ENCODE measurements at places on chromosomes 1 and 21.

DNA sequence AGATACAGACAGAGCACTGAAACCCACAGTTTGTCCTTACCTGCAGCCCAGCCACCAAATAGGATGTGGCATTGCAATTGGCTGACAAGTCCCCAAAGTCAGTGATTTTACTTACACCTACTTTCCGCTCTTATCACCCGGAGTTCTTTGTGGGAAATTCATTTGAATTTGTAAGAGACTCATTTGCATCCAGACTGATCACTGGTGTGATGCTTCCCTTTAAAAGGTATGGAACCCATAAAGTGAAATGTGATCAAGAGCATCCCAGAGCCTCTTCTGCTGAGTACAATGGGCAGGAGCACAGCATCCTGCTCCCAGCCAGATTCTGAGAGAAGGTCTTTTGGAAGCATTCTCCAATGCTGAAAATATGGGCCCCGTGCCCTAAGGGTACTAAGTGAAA lies 161.4 kb downstream of the DAB1 start:
- H3K27ac ChIP-seq, result no peak overlapping the region
- DNase-seq, result no peak
- no peaks in the 10 kb centered on the region for H3K27me3 ChIP-seq
- H3K4me3 ChIP-seq, result no peak overlapping the region
- no peaks in the 10 kb centered on the region for H3K4me1 ChIP-seq

- no peaks in the 10 kb centered on the region for H3K27me3 ChIP-seq
- H3K4me3 ChIP-seq, result no peak overlapping the region
- no peak for DNase-seq
- no peaks in the 10 kb centered on the region for H3K4me1 ChIP-seq
- H3K36me3 ChIP-seq, result no peaks in the 10 kb centered on the region
Observed at GRCh38 chr1:147569587-147570241, 28.4 kb downstream of the BCL9 start.

GRCh38 chr1:108556499-108556898 lies 3.4 kb upstream of the EEIG2 start:
- H3K27ac ChIP-seq, result no peak overlapping the region
- H3K4me1 ChIP-seq, result no peaks in the 10 kb centered on the region
- H3K36me3 ChIP-seq, result no peaks in the 10 kb centered on the region
- no peak overlapping the region for H3K4me3 ChIP-seq

DNA sequence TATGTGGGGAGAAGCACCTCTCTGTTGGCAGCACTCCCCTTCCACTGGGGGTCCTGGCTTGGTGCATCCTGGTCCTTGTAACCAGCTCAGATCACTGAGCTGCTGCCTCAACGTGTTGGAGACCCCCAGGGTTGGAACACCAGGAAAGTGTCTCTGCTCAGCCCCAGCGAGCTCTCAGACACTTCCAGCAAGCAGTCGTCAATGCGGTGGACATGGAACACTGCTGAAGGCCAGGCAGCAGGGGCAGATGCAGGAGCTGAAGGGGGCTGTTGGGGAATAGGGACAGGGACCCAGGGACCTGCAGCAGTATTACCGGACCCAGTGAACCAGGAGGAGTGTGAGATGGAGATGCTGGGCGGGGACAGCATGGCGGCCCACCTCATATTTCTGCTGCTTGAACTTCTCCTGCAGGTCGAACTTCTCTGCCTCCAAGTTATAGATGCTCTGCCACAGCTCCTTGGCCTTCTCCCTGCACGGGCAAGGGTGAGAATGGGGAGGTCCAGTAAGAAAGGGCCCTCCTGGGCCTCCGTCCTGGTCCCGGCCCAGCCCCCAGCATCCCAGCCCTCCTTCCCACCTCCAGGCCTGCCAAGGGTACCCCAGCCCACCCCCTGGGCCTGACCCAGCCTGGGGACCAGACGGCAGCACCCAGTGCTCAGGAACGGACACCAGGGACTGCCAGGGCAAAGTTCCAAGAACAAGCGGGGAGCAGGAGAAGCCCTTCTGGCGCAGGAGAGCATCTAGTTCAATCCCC lies 16.4 kb downstream of the TNNT2 start:
- no peak overlapping the region for H3K27ac ChIP-seq
- H3K4me1 ChIP-seq, result no peaks in the 10 kb centered on the region
- no peak for DNase-seq
- peaks cover 13% of the 10 kb centered on the region for H3K27me3 ChIP-seq
- no peak overlapping the region for H3K4me3 ChIP-seq
- H3K36me3 ChIP-seq, result no peaks in the 10 kb centered on the region

- H3K4me3 ChIP-seq, result peak overlapping the region; percentile 25
- H3K27ac ChIP-seq, result no peak overlapping the region
- no peaks in the 10 kb centered on the region for H3K36me3 ChIP-seq
- peaks cover 7% of the 10 kb centered on the region for H3K27me3 ChIP-seq
- H3K4me1 ChIP-seq, result no peaks in the 10 kb centered on the region
- DNase-seq, result peak; percentile 30
Observed at GRCh38 chr1:35707601-35708440, 10.9 kb downstream of the C1orf216 start.

DNA sequence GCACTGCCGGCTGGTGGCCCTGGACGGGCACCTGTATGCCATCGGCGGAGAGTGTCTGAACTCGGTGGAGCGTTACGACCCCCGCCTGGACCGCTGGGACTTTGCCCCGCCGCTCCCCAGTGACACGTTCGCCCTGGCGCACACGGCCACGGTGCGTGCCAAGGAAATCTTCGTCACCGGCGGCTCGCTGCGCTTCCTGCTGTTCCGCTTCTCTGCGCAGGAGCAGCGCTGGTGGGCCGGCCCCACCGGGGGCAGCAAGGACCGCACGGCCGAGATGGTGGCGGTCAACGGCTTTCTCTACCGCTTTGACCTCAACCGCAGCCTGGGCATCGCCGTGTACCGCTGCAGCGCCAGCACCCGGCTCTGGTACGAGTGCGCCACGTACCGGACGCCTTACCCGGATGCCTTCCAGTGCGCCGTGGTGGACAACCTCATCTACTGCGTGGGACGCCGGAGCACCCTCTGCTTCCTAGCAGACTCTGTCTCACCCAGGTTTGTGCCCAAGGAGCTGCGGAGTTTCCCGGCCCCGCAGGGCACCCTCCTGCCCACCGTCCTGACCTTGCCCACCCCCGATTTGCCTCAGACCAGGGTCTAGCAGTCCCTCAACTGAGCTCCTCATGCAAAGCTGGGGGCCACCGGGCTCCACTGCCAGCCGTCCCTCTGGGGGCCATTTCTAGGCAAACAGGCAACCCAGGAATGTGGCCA lies 2.1 kb downstream of the KLHDC7A start:
- no peak overlapping the region for H3K27ac ChIP-seq
- H3K36me3 ChIP-seq, result no peaks in the 10 kb centered on the region
- H3K4me1 ChIP-seq, result no peaks in the 10 kb centered on the region
- no peak for DNase-seq
- no peaks in the 10 kb centered on the region for H3K27me3 ChIP-seq

- peaks cover 8% of the 10 kb centered on the region for H3K4me1 ChIP-seq
- H3K36me3 ChIP-seq, result peaks cover 17% of the 10 kb centered on the region
- H3K27me3 ChIP-seq, result no peaks in the 10 kb centered on the region
- peak overlapping the region; percentile 97 for H3K27ac ChIP-seq
- DNase-seq, result peak; percentile 77
Observed at GRCh38 chr1:52365071-52365745, 797 bp downstream of the CC2D1B start.

GRCh38 chr1:2530513-2531361 lies 674 bp upstream of the HES5 start:
- peaks cover 14% of the 10 kb centered on the region for H3K27me3 ChIP-seq
- no peak for DNase-seq
- no peak overlapping the region for H3K4me3 ChIP-seq
- H3K27ac ChIP-seq, result no peak overlapping the region

DNA sequence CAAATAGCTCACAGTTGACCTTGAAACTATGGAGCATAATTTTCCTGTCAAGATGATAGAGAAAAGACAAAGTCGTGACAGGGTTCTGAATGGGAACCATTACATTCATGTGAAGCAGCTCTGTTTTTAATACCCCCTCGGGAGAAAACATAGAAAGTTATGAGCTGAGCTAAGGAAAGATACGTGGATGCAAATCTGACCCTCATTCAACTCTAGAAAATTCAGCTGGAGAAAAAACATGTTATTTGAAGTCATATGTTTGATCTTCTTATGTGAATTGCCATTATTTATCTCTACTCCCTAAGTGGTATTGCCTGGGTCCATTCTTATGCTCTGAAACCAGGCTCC lies 48.0 kb upstream of the LRRC52 start:
- H3K4me1 ChIP-seq, result no peaks in the 10 kb centered on the region
- no peak overlapping the region for H3K4me3 ChIP-seq
- H3K27ac ChIP-seq, result no peak overlapping the region

DNA sequence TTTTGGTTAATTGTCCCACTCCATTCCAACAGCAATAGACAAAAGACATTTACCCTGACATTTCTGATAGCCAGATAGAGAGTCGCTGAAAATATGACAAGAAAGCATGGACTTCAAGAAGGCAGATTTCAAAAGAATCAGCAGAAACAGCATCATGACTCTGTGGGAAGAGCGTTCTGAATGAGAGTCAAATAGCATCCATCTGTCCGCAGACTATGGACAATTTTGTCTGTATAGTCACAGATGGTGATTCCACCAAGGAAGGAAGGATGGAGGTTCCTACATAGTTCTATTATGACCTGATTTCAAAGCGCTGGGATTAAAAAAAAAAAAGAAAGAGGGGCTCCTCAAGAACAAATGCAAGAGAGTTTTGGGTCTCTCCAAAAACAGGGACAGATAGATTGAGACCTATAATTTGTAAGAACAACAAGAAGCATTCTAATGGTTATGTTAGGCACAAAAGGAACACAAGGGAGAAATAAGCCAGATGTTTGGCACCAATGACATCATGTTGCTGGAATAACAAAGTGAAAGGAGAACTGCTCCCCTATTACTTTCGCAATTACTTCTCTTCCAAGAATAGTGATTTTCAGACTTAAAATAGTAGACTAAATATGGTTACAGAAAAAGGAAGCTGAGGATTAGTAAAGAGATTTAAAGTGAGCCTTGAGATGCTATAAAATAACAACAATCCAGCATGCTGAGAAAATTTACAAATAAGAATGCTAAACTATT lies 28.5 kb downstream of the NIBAN1 start:
- no peak for DNase-seq
- no peaks in the 10 kb centered on the region for H3K27me3 ChIP-seq
- H3K27ac ChIP-seq, result no peak overlapping the region
- no peak overlapping the region for H3K4me3 ChIP-seq
- H3K36me3 ChIP-seq, result no peaks in the 10 kb centered on the region

DNA sequence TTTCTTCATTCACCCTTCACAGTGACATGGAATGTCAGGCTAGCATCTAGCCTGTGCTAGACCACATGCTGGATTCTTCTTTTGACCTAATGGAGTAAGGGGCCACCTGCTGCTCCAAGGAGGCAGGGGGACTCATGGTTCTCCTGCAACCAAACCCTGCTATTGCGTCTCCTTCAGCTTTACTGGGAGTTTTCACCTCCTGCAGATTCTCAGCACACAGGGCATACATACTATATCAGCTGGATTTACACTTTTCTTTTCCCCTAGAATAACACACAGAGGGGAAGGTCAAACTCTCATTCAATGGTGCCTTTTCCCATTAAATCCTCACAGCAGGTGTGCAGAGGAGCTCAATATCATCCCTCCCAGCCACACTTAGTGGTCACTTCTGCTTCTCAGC lies 16.6 kb upstream of the AK5 start:
- no peaks in the 10 kb centered on the region for H3K27me3 ChIP-seq
- no peak overlapping the region for H3K4me3 ChIP-seq
- DNase-seq, result no peak

DNA sequence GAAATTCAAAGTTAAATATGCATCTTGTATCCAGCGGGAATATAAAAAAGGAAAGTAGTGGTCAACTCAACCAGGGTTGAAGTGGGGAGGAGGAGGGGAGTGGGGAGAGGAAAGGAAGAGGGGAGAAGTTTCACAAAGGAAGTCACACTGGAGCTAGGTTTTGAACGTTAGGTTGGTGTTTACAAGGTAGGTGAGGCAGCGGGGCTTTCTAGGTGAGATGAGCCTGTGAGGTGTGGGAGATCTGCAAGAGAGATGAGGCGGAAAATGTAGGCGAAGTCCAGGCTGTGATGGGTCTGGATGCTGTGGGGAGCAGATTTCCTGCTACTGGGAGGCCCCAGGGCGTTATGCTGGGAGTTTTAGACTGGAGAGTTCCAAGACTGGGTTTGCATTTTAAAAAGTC lies 36.1 kb upstream of the IL20 start:
- H3K27ac ChIP-seq, result no peak overlapping the region
- DNase-seq, result no peak
- H3K4me1 ChIP-seq, result peaks cover 3% of the 10 kb centered on the region
- H3K4me3 ChIP-seq, result no peak overlapping the region
- H3K27me3 ChIP-seq, result peaks cover 3% of the 10 kb centered on the region
- no peaks in the 10 kb centered on the region for H3K36me3 ChIP-seq

GRCh38 chr1:210413951-210414350 lies 85.2 kb downstream of the HHAT start:
- no peaks in the 10 kb centered on the region for H3K27me3 ChIP-seq
- no peaks in the 10 kb centered on the region for H3K4me1 ChIP-seq
- DNase-seq, result no peak
- no peak overlapping the region for H3K4me3 ChIP-seq

- H3K36me3 ChIP-seq, result peaks cover 4% of the 10 kb centered on the region
- no peak for DNase-seq
- peaks cover 31% of the 10 kb centered on the region for H3K4me1 ChIP-seq
- no peak overlapping the region for H3K4me3 ChIP-seq
- no peak overlapping the region for H3K27ac ChIP-seq
Observed at GRCh38 chr1:206468571-206468970, 1.7 kb upstream of the IKBKE start.

DNA sequence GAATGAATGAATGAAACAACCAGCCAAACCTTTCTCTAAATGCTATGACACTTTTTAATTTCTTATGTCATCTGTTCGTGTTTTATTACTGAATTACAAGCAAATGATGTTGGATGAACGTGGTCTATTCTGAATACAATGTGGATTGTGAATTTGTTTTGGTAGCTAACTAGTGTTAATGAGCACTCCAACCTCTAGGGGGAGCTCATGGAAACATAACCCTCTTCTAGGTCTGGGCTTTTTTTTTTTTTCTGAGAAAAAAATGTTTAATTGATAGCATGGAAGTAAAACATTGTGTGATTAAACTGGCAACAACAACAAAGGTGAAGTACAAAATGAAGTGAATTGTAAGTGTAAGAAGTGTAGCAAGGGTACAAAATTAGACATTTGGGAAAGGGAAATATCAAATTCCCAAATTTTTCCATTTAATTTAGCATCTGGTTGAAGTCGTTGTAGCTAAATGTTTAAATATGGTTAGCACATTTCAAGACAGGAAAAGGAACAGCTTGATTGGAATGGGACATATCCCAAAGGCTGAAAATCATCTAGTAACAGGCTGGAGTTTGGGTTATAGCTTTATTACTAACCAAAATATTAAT lies 42.6 kb upstream of the PTGS2 start:
- H3K4me3 ChIP-seq, result no peak overlapping the region
- H3K4me1 ChIP-seq, result no peaks in the 10 kb centered on the region
- peak; percentile 25 for DNase-seq
- no peaks in the 10 kb centered on the region for H3K36me3 ChIP-seq
- no peaks in the 10 kb centered on the region for H3K27me3 ChIP-seq
- H3K27ac ChIP-seq, result no peak overlapping the region

- H3K4me1 ChIP-seq, result no peaks in the 10 kb centered on the region
- no peak overlapping the region for H3K27ac ChIP-seq
- no peaks in the 10 kb centered on the region for H3K27me3 ChIP-seq
- no peaks in the 10 kb centered on the region for H3K36me3 ChIP-seq
Observed at GRCh38 chr1:36652011-36652410, 169.3 kb upstream of the CSF3R start.
